ENCODE measurements at places on chromosomes 1 and 21.
A peak's percentile ranks its signal among the peaks of the same experiment; 100 is the strongest.

DNA sequence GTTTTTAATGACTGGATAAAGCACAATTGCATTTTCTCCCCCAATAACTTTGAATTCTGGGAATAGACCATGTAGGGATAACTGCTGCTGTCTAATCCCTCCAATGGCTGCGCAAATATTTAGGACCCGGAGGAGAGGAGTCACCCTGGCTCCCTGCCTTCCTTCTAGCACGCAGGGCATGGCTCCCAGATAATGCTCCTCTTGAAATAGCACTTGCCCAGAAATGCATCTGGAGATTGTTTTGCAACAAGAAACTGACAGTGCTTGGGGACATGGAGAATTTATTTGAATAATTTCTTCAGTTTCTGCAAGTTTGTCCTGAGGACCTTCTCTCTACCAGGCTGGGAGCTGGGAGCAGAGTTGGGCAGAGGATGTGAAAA is 83.5 kb downstream of the MAN1C1 start:
- no peak for DNase-seq

DNA sequence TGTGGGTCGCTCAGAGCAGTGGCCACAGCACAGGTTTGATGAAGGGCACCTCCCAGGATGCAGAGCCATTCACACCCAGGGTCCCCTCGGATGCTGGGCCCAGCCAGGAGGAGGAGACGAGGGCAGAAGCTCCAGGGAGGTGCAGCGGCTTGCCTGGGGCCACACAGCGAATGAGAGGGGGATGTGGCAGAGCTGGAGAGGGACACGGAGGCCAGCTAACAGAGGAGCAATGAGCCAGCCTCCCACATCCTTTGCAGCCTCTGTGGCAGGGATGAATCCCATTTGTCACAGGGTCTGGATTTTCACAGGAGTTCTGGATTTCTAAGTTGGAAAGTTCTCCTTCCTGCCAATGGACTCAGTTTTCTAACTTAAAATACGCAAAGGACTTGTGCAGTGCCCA is 35.9 kb downstream of the CHD5 start:
- DNase-seq, result no peak

DNA sequence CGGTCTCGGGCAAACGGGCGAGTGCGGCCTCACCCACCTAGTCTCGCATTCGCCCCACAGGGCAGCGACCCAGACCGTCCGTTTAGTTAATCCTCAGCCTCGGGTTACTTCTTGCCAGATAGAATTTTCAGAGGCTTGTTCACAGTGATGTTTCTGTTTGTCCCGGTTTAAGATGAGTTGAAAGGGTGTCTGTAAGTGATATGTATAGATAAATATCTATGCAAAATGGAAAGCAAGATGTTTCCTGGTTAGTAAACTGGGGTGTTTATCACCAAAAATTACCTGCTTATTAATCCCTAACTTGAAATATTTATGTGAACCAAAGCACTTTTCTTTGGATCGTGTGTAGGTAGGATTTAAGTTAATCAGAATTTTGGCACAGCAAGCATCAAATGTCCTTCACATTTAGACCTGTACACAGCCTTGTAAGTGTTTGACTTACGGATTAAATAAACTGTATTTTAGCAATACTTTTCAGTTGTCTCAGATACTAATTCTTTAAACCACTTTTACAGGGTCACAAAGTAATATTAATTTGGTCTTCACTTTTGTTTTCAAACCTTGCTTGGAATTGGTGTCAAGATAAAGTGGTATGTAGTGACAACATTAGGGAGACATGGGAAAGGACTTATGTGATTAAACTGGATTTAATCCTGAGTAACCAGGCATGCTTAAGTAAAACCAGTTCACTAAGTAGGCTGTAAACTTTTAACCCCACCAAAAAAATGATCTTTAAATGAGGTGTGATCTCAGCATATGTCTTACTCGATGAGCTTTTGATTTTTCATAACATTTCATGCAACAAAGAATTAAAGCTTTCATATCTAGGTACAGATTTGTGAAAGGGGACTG is 914 bp downstream of the ZNF326 start:
- DNase-seq, result no peak

- DNase-seq, result no peak
Observed at GRCh38 chr1:54542962-54543539, 5.0 kb upstream of the ACOT11 start.

GRCh38 chr1:64343105-64343822 is 126.7 kb upstream of the CACHD1 start:
- DNase-seq, result no peak

- no peak for DNase-seq
Observed at GRCh38 chr1:210377731-210378333, 49.1 kb downstream of the HHAT start.

DNA sequence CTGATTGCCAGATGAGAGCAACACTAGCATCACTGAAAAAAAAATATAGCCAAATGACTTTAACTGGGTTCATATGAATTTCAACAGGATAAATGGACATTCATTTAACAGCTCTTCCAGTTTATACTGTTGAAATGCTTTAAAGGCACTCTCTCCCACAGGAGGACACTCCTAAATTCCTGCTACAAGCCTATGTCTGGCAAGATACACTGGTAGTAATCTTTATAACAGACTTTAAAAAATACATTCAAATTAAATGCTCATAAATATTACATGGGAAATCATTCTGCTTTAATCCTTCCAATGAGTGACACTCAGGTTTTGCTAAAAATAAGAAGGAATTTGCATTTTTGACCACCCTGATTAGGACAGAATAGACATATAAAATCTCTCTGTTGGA is 526.7 kb upstream of the ADAMTS5 start:
- DNase-seq, result no peak

DNA sequence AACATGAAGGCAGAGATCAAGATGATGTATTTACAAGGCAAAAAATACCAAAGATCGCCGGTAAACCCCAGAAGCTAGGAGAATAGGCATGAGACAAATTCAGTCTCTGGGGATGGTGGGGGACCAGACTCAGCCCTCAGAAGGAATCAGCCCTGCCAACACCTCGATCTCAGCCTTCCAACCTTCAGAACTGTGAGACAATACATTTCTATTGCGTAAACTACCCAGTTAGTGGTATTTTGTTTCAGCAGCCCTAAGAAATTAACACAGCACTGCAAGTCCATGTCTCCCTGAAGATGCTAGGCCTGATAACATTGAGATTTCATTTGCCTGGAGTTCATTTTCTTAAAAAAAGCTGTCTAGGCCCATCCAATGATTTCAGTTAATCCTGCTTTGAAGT is 622.5 kb downstream of the PTPRC start:
- DNase-seq, result no peak

DNA sequence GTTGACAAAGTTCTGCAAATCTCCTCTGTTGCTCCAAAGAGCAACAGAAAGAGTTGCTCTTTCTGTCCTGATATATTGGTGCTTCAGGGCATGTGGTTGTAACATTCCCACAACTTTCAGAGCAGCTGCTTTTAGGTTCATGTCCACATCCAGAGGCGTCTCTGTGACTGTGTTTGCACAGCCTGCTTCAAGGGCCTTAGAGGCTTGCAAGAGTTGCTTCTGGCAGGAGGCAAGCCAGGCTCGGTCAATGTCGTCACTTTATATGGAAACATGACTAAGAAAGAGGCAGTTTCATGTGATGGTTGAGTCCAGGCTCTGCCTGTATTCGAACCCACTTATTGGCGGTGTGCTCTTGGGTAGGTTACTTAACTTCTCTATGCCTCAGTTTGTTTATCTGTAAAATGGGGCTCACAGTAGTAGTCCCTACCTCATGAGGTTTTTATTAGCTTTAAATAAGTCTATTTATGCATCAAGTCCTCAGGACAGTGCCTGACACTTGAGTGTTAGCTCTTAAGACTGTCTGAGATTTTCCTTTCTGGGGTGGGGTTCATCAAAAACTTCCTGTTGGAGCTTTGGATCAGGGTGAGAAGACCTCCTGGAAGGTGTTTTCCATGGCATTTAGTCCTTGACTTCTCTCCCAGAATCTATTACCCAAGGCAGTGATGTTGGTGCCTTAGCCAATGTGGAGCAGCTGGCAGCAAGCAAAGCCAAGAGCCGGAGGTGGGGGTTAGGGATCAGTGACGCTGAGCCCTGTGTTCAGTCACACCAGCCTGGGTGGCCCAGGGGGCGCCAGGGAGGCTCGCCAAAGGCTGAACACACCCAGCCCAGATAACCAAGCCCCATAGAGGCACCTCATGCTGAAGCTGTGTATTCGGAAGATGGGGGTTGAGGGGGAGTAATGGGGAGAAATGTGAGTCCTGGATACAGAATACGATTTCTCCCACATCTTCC is 18.9 kb downstream of the LHX4 start:
- peak; percentile 45 for DNase-seq

- DNase-seq, result no peak
Observed at GRCh38 chr1:244248426-244248825, 197.3 kb downstream of the ZBTB18 start.

Data from natural killer cell treated with Interleukin-12 subunit alpha and Interleukin-12 subunit beta and Interleukin-15 and Interleukin-18, amount 100 ng/mL, for 72 hours (primary cell).